GM12864 (cell line): ENCODE measurements at places on chromosomes 16 and 17.

- no peak for DNase-seq
These were observed 207.3 kb downstream of the NTN1 start for GRCh38 chr17:9228408-9229159.

- DNase-seq = no peak
These were observed 679.8 kb upstream of the KIF2B start for GRCh38 chr17:53142890-53143289.

DNA sequence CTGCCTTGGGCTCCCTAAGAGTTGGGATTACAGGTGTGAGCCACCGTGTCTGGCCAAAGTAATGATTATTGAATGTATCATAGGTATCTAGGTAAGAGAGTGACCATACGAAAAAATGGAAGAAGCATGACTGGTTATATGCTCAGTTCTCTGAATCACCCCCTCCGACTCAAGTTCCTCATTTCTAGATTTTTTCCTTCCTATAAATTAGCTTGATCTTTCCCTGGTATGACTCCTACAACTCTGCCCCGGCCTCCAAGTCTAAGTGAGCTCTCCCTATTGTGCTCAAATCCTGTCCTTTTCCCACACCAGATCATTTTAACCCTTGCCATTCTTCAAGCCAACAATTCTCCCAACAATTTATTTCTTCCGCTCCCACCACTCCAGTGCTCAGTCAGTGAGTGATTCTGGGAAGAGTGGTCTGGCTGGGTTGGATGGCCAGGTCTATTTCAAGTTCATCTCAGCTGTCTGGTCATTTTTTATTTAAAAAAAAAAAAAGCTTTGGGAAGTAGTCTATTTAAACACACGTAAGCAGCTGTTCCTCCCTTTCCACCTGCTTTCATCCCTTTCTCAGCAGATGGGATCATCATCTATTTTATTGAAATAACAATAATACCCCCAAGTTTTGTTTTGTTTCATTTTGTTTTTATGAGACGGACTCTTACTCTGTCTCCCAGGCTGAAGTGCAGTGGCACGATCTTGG lies 120.2 kb upstream of the HS3ST2 start:
- no peak for DNase-seq

DNA sequence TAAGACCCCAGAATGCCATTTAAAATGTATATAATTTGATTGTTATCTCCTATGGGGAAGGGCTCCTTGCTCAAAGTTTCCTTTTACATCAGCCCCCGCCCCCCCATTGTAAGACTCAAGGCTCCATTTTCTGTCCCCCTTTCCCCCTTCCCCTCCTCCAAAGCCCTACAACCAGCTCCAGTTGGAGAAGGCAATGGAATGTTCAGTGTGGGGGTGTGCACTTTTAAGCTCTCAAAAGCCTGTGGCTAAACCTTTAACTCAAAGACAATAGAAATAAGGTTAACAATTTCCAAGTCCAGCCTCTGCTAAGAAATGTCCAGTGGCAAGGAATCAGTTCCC lies 114.7 kb downstream of the NOG start:
- no peak for DNase-seq

- DNase-seq = no peak
These were observed 15.1 kb downstream of the ZNF267 start for GRCh38 chr16:31888735-31889134.

DNA sequence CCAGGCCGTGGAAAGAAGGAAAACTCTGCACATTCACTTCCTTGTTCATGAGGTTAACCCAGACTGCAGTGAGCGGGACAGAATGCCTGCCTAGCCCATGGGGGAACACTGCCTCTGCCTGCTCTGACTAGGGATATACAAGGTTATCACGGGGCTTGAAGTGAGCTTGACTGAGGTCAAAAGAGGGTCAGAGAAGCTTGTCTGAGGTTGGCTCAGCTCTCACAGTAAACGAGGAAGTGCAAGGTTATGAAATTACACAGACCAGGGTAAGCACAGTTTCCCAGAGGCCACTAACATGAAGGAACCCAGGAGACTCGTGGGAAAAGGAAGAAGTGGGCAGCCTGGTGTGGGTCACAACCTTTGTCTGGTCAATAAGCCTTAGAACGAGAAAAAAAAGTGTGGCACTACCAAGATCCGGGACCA lies 28.7 kb downstream of the HIC1 start:
- peak; percentile 74 for DNase-seq
